ENCODE measurements at places on chromosomes 6 and 20.

DNA sequence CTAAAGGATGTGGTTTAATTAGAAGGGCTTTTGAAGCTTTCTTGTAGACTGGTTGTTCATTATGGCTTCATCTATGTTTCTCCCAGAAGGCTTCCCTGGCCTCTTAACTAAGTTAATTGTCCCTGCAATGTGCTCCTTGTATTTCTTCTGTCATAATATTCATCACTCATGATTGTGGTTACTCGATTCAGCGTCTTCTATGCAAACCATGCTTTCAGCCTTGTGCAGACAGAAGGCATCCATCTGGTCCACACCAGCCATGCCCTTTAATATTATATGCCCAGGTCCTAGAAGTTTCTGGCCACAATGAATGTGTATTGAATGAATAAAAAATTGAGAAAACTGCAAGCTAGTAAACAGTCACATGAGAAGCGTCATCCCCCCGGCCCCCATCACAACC is 163.2 kb downstream of the KHDC1L start:
- no peak for DNase-seq

DNA sequence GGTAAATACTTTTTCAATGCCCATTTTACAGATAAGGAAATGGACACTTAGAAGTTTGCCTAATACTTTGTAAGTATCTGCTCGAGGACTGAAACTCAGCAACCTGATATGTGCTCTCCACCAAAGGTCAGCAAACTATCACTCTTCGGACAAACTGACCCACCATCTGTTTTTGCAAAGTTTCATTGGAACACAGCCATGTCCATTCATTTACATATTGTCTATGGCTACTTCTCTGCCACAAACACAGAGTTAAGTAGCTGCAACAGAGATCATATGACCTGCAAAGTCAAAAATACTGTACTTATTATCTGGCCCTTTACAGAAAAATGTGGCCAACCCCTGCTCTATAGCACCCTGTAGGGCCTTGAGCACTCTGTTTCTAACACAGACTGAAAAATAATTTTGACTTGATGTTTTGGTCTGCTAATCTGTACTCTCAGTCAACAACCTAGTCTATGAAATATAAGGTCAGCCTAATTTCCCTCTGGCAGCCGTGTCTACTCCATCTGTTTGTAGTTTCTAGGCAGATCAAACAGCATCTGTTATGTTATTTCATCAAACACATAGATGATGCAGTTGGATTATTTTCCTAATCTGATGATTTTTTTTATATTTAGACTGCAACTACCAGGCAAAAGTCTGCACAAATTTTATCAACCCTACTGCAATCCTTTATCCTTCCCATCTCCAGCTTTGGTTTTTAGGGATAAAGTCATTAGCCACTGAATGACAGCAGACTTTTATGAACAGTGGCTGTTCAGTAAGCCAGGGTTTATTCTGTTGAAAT is 41.4 kb upstream of the BEND6 start:
- no peak for DNase-seq

GRCh38 chr6:82589509-82590206 is 226.0 kb downstream of the TPBG start:
- no peak for DNase-seq

- no peak for DNase-seq
These were observed 645.8 kb upstream of the GJE1 start for GRCh38 chr6:141486942-141487341.

DNA sequence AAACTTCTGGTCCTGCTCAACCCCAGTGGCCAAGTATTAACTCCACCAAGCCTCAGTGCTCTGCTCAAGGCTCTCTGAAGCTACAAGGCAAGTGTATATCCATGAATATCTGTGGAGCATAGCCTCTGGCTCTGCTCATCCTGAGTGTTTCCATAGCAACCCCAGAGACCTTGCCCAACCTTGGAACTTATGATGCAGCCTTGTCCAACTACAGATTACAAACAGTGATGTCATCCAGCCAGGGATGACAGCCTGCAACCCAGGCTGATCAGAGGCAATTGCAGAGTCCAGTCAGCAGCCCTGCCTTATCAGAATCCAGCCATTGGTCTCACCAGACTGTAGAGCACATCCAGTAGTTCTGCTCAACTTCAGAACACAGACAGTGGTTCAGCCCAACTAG is 65.5 kb upstream of the SPACA1 start:
- no peak for DNase-seq

DNA sequence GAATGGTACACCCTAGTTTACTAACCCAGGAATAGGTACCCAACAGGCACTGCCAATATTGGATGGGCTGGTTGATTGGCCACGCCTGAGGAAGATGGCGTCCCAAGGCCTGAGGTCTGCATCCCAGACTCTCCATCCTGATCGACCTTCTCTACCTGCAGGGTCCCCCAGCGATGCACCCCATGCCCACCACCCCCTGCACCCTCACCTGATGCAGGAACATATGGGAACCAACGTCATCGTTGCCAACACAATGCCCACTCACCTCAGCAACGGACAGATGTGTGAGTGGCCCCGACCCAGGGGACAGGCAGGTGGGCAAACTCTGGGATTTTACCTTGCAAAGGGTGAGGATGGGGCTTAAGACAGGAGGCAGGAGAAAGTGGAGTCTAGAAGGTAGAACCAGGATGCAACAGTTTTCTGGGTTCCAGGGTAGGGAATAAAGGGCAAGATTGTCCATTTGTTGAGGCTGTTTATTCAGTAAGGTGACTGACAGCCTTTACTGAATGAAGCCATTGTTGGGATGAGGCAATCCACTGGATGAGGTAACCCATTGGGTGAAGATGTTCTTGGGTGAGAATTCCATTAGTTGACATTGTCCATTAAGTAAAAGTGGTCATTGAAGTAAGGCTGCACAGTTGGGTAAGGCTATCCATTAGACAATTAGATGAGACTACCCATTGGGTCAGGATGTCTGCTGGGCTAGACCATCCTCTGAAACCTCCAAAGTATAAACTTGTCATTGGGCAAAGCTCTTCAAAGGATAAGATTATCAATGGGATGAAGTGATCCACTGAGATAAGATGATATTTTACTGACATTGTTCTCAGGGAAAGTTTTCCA is 47.3 kb upstream of the TTPAL start:
- DNase-seq = no peak

DNA sequence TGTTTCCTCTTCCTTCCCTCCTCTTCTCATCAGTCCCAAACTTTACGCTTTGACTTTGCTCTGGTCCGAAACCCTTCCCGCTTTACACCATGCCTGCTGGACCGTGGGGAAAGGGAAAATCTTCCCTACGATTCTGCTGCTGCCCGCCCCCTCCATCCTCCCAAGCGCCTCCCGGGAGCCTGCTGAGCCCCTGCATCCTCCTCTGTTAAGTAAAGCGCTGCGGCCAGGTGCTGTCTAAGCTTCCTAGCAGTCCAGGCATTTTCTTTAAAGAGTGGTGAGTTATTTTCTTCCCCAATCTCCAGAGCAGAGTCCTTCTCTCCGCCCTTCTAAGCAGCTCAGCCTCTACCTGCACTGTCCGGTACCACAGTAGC is 376.3 kb downstream of the RNGTT start:
- no peak for DNase-seq

GRCh38 chr6:16157909-16158308 is 29.0 kb downstream of the MYLIP start:
- DNase-seq = no peak

DNA sequence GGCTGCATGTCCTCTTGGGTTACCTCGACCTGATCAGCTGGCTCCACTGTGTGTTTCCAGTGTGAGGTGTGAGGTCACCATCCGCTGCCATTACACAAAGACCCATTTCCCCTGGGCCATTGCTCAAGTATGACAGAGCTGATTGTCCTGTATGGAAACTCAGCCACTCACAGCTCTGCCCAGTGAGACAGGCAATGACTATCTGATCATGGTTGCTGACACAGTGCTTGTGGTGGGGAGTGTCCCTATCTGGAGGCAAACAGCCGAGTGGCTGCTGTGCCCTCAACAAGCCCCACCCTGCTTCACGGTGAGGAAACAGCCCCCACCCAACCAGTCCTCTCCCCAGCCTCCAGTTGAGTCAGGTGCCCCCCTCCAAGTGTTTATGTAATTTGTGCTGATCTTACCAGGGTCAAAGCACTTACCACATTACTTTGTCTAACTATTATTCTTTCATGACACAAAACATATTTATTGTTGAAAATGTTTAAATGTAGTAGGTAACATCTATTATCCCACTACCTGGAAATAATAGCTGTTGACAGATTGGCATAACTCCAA is 11.7 kb upstream of the MAPK13 start:
- no peak for DNase-seq

- no peak for DNase-seq
These were observed 69.7 kb upstream of the HINT3 start for GRCh38 chr6:125886914-125887313.

DNA sequence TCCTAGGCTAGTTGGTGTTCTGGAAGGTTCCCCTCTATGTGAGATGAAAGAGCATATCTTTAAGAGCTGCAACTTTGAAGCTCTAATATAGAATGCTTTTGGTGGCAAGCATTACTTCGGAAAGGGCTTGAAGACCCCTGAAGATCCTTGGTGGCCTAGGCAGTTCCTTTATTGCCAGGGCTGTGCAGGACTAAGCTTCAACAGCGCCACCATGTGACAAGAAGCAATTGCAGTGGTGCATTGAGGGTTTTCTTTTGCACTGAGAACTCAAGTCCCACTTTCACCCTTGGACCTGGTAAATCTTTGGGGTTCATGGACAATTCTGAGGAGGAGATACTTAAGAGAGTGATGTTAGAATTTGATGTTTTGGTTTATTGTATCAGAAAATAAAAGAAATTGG is 237.4 kb upstream of the GMDS start:
- no peak for DNase-seq

DNA sequence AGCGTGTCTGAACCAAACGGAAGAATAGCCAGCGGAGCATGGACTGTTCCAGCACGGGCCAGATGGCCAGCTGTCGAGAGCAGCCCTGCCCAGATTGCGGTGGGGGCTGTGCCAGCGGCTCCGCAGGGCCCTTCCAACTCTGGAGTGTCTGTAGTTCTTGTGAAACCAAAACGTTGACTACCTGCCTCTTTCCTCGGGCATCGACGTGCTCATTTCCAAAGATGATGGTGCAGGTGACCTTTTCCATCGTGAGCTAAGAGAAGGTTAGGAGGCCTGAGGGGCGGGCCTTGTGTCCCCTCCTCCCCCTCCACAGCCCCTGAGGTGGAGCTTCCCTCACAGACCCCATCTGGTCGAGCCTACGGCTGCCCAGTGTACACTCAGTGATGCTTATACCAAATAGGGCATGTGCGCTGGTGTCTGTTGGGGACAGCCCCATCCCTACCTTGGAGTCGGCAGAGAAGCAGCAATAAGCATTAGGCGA is 12.9 kb upstream of the C20orf144 start:
- no peak for DNase-seq

DNA sequence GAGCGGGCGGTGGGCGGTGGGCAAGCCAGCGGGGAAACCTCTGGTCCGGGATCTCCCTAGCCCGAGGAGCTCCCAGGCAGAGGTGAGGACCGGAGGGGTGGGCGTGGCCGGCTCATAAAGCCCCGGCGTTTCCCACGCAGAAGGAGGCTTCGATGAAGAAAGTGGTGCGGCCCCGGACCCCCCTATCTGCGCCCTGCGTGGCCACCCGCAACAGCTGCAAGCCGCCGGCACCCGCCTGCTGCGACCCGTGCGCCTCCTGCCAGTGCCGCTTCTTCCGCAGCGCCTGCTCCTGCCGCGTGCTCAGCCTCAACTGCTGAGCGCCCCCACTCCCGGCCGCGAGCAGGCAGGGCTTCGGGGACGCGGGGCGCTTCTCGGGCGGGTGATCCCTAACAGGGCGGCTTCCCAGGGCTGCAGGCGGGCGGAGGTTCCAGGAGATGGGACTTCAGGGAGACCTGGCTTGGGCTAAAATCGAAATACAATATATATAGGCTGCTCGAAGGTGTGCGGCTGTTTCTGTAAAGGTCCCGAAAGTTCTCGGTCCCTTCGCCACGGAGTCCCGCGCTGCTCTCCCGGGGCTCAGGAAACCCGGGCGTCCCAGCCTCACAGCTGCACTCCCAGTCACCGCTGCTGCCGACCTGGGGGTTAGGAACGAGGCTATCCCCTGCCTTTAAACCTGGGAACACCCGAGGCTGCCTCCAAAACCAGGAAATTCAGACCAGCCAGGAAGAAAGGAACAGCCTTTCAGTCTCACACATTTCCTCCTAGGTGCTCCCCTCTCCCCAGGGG is 27.8 kb downstream of the ASIP start:
- DNase-seq = peak; percentile 61

DNA sequence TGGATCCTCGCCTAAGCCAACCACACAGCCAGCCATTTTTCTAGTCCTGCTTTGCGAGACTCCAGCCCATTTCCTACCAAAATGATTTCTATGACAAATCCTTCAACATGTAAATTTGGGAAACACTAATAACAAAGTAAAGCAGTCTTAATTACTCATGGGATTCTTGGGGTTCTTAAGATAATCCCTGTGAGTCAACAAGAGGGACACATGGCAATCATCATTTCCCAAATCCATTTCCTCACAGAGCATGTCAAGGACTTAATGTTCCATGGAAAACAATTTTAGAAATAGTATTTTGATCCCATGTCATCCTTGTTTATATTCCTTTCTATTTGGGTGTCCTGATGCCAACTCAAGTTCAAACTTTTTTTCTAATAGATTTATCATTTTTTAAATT is 322.7 kb upstream of the NOX3 start:
- no peak for DNase-seq

DNA sequence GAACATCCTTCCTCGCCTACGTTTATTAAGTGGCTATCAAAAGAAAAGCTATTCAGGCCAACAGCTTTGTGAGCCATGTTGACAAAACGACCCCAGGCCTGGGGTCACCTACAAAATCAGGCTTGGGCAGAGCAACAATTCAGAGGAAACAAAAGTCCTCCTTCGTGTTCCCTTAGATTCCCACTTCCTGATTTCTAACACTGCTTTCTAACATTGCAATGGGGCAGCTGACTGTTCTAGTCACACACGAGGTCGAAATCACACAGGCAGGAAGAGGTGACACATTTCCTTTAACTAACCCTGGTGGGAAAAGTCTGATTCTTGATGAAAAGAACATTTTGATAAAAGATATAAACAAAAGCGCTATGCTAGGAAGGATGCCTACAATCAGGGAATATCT is 31.9 kb downstream of the WDR27 start:
- DNase-seq = no peak

- DNase-seq = no peak
These were observed 57.8 kb downstream of the PTPN1 start for GRCh38 chr20:50567860-50568548.

DNA sequence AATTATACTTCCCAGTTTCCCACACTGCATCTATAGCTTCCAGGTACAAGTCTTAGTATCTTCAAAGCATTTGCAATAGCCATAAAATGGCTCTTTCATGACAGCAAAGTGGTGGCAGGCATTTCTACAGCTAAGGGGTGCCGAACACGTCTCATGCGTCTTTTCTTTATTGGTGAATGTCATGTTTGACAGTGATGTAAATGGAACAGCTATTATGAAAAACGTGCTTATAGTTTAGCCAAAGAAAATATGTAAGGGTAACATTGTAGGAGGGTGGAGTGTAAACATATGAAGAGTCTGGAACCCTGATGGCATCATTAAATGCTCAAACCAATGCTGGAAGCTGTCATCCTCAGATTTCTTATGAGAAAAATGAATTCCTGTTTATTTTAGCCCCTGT is 37.9 kb downstream of the COL11A2 start:
- DNase-seq = no peak
